Amniotic stem cell (primary cell): ENCODE measurements at places on chromosomes 6 and 20.

DNA sequence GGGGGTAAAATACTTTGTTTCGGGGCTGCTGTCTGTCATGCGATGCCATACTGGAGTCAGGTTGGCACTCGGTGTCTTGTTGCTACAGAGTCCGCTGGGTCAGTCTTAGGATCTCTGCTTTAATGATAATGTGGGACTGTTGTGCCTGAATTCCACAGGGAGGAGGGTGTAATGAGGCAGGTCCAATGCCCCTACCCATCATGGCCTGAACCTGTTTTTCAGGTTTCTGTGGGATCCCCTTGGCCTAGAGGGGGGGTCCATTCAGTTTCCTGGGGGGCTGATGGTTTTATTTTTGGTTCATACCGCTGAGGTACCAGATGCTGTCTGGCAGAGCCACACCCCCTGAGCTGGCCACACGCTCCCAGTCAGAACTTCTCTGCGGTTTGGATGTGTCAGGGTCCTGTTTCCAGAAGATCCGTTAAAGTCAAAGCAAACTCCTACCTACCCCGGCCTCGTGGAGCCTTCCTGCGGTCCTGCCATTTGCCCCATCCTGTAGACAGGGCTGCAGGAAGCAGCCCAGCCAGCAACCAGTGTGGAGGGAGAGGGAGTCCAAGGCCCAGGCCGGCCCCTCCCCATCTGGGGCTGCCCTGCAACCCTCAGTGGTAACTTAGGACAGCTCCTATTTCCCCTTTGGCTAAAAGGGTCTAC is 69.7 kb downstream of the TCP11 start:
- no peak for DNase-seq

DNA sequence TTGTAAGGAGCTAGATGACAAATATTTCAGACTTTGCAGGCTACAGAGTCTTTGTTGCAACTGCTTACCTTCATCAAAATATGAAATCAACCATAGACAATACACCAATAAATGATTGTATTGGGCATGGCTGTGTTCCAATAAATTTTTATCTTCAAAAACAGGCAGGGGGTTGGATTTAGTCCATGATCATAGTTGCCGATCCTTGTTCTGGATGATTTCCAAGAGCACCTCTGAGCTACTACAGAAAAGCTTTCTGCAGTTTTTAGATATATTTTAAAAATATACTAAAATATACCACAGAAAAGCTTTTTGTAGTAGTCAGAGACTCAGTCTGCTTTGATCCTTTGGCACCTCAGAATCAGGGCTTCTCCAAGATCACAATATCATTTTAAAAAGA is 145.0 kb downstream of the HTR1B start:
- DNase-seq: no peak

DNA sequence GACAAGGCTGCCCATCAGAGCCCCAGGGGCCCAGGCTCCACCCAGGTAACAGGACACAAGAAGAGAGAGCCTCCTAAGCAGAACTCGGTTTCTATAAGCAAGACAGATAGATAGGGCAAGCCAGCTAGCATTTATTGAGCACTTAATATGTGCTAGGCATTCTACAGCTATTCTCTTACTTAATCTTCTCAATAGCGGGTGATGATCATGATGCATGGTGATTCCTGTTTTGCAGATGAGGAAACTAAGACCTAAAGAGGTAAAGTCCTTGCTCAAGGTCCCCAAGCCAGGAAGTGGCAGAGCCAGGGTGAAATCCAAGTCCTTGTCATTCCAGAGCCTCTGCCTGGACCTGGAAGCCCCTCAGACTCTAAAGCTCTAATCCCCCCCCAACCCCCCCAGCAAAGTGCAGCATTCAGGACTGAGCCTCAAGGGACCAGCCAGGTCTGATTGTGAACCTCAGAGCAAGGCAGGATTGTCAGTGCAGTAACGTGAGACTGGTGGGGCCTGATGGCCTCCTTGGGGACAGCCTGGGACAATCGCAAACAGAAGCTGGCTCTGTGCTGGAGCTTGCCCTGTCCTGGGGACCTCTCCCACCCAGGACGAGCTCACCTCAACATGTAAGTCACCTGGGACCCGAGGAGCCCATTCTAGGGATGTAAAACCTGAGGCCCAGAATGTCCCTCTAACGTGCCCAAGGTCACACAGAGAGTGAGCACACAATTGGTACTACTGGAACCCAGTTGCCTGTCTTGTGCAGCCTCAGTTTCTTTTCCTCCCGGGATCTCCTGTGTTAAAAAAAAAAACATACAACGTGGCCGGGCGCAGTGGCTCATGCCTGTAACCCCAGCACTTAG is 48.4 kb upstream of the PTGIS start:
- DNase-seq: no peak

GRCh38 chr6:104589940-104590339 is 269.8 kb downstream of the HACE1 start:
- no peak for DNase-seq

DNA sequence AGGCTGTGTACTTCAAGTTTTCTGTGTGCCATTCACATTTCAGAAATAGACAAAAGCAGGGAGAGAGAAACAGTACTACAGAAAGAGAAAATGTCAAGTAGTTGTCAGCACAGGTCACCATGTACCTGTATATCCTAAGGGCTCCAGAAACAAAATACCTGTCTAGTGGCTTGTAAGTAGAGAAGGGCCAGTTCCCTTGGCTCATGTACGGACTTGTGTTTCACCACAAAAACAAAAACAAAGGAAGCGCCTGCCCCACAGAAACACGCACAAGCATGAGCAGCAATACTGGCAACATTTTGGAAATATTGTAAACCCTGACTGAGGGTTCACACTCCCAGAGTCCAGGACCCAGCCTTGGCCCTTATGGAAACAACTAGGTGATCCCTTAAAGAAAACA is 44.3 kb downstream of the CNKSR3 start:
- DNase-seq: no peak

- DNase-seq: no peak
Measured at GRCh38 chr6:64789476-64789875, 917.5 kb downstream of the EYS start.

GRCh38 chr6:156390621-156391020 is 386.6 kb upstream of the ARID1B start:
- DNase-seq: no peak

GRCh38 chr6:74971633-74972032 is 234.2 kb downstream of the COL12A1 start:
- no peak for DNase-seq

- DNase-seq: no peak
Measured at GRCh38 chr6:49556429-49556837, 6.0 kb downstream of the C6orf141 start.
